ENCODE measurements at places on chromosomes 7 and 10.

DNA sequence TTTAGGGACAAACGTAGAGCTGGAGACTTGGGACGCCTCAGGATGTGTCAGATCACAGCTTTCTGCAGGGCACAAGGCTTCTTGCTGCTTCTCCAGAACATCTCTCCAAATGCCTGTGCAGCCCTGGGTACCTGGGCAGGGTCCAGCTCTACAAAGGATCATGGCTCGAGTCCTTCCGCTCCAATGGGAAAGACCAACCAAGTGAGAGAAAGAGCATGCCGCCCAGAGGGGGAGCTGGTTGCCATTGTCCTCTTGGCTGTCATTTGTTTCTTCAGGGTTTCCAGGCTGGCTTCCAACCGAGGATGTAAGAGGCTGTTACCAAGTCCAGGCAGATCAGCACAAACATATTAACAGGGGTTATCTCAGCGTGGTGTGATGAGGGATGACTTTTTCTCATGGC is 5.6 kb upstream of the LEP start:
- no peak for DNase-seq

- no peak for DNase-seq
Observed at GRCh38 chr7:44537442-44537841, 3.7 kb downstream of the NPC1L1 start.

GRCh38 chr7:104814671-104815400 is 199.2 kb upstream of the KMT2E start:
- no peak for DNase-seq

GRCh38 chr7:137668404-137668803 is 178.4 kb downstream of the DGKI start:
- no peak for DNase-seq

GRCh38 chr10:103818765-103819374 is 36.5 kb downstream of the SH3PXD2A start:
- no peak for DNase-seq

- DNase-seq = peak; percentile 74
Observed at GRCh38 chr7:29988424-29989256, 961 bp downstream of the SCRN1 start.

- DNase-seq = no peak
Observed at GRCh38 chr10:113423981-113424721, 128.7 kb upstream of the HABP2 start.

DNA sequence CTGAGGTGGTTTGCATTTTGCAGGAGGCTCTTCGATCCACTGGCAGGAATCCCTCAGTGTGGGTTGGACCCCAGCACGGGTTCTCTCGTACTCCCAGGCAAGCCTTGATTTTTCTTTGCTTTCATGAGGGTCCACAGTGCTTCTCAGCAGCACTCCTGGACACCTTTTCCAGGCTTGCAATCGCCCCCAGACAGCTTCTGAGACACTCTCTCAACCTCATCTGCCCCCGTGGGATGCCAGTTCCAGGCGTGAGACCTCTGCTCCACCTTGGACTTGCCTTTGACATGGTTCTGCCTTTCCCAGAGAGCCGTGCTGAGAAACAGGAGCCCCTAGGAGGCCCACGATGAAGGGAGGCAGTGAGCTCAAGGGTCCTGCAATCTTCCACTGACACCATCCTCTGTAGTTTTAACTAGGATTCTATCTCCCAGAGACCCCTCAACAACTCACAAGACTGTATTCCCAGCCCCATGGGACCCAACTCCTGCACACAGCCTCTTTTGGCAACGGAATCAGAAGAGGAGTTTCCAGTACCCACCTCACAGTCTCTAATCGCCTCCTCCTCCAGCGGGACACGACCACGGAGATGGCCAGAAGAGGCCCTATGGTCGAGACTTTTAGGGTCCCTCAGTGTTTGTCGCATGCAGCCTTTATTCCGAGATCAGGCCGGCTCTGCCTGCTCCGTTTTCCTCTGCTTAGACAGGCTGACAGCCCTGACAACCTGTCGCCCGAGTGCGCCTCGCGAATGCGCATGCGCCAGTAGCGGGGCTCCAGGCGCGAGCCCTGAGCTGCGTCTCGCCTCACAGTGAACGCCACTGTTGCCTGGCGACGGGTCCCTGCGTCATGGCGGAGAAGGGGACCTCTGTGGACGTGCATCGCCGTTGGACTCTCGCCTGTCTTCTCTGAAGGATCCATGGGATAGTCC is 26.0 kb upstream of the ZNF273 start:
- peak; percentile 73 for DNase-seq

DNA sequence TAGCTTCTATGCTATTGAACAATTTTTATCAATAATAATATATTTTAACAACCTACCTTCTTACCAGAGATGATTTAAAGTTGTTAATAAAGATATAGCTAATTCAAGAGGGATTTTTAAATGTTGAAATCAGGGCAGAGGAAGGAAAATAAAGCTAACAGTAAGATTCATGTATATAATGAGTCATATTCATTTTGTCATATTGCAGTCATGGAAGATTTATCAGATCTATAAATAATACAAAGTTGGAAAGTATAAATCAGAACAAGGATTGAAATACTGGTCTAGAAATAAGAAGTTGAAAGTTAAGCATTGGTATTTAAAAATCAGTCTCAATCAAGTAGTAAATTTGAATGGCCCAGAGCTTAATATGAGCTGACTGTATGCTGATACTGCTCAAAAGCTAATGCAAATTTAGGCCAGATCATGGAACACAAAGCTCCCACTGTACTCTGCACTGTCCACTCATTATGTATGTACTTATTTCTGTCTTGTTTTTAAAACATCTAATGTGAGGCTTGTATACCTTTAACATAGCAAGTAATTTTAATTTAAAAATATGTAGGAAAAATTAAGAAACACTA is 196.9 kb downstream of the ZEB1 start:
- DNase-seq = no peak

DNA sequence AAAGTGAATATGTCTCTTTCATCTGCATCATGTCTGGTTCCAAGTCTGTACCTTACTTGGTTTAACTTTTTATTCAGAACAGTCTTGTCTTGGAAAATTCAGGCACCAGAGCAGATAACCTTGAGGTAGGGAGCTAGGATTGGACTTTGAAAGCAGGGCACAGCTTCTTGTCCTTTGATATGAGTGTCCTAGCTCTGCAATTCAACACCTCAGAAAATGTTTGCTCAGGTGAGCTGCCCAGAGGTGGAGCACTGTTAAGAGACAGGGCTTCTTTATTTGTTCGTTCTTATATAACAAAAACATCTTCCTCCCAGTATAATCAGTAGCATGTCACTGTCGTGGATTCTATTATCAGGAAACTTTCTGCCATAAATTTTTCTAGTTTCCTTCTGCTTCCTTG is 118.3 kb downstream of the LRRC4 start:
- DNase-seq = no peak

- no peak for DNase-seq
Observed at GRCh38 chr7:100975371-100975821, 6.0 kb downstream of the MUC12 start.

GRCh38 chr7:103541947-103542346 is 95.9 kb upstream of the SLC26A5 start:
- no peak for DNase-seq

- peak; percentile 86 for DNase-seq
Observed at GRCh38 chr7:6317797-6318438, 45.5 kb upstream of the CYTH3 start.

DNA sequence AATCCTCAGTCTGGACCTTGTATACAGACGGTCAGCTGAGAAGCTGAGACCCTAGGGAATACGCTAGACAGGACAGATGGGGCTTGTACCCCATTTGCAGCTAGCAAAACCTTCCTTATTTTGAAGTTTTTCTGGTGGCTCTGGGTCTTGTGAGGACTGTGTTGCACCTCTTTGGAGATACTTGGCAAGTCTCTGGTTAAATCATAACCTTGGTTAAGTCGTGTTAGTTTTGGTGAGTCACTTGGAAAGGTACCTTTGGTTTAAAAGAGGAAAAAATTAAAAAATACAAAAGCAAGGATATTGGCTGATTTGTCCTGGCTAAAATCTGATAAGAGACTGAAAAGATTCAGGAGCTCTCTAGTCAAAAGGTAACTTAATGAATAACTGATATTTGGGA is 140.6 kb downstream of the COBL start:
- DNase-seq = no peak

DNA sequence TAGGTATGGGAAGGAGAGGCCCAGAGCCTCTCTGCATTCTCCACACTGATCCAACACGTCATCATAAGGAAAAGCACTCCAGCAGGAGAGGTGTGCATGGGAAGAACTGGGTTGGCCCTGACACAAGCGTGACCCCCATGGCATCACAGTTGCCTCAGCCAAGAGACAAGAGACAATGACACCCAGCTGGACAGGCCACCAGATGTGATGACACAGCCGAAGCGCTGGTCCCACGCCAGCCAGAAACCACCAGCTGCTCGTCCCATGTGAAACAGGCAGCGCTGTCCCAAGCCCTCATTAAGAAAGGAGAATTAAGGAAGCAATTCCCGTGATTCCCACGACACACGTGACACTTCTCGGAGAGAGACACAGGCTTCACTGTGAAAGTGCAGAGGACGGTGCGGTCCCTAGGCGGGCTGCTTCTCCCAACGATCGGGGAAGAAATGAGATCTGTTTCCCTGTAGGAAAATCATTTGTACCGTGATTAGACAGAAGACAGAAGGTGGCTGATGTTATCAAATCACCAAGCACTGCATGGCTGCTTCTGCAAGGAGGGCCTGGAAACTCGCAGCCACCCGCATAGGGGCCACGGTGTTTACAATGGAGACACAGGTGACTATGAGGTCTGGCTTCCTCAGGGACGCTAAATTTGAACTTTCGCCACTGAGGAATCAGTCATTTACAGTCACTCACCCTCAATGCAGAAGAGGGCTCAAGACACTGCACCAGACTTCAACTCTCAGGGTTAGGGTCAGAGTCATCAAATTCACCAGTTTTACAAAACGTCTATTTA is 74.5 kb downstream of the DIP2C start:
- DNase-seq = no peak

DNA sequence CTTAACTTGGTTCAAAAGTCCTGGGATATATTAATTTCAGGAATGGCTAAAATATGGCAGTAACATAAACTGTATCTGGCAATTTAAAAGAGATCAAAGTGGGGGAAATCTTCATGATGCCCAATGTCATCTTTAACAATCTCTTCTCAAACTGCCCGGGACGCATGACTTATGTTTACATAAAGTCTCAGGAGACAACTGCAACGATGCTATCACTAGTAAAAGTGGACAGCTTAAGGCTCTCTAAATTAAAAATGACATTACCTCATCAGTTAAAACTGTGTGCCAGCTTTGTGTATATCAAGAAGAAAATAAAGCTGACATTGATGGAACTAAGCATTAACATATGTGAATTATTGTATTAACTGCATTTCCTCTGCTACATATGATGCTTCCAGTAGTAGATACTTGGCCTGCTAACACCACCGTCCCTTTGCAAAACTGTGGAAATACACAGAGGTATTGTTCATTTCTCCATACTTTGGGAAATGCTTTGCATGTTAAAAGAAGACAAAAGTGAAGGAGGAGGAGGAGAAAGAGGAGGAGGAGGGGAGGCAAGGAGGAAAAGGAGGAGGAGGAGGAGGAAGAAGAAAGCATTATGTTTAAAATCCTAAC is 62.4 kb downstream of the NRP1 start:
- DNase-seq = no peak

- DNase-seq = no peak
Observed at GRCh38 chr10:114623661-114624294, 34.3 kb downstream of the ABLIM1 start.

GRCh38 chr10:124505279-124505678 is 43.7 kb downstream of the LHPP start:
- no peak for DNase-seq

DNA sequence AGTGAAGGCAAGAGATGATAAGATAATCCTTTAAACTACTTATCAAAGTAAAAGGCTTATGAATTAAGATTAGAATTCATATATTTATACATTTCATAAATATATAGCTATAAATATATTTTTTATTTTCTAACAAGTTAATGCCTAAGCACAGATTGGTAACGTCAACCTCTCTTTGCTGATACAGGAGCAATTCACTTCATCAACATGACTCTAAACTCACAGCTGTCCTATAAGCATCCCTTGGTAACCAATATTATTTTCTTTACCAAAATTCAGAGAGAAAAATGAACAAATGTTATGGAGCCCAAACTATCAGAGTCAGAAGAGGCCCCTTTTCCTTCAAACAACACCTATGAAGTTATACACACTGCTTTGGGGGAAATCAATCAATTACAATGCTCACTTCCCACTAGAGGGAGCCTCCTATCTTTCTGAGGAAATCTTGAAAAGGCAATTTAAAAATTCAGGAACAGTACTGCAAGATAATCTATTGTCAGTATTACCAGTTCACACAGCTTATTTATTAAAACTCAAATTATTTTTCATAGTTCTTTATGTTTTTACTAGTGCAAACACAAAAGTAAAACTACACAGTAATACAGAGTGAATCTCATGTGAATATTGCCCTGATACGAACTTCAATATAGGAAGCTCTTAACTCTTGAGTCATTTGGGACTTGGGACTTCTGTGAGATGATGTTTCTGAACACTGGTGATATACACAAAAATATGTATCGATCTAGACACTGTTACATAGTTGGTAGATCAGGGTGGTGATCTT is 51.0 kb upstream of the NOBOX start:
- no peak for DNase-seq

DNA sequence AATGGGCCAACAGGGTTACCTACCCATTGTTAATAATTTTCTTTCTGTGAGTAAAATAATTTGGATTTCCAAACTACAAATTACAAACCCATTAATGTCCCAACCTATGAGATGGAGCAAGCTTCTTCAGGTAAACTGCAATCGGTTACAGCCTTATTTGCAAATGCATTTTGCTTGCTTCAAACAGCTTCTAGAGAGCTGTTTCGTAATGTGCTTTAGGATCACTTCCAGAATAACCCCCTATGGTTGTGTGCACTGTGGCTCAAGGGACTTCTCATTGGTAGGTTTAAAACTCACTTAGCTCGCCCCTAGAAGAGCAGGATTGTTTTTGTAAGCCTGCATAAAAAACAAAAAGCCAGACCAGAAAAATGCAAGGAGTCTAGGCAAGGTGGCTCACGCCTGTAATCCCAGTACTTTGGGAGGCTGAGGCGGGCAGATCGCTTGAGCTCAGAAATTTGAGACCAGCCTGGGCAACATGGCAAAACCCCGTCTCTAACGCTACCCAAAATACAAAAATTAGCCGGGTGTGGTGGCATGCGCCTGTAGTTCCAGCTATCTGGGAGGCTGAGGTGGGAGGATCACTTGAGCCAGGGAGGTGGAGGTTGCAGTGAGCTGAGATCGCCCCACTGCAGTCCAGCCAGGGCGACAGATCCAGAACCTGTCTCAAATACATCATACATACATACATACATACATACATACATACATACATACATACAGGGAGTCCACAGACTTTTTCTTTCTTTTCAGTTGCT is 3.3 kb upstream of the MAP3K8 start:
- DNase-seq = no peak

GRCh38 chr10:51920672-51921071 is 221.3 kb upstream of the CSTF2T start:
- DNase-seq = no peak

GRCh38 chr10:129938460-129938859 is 25.6 kb downstream of the EBF3 start:
- DNase-seq = no peak

GRCh38 chr7:143362131-143363015 is at the start of gene FAM131B:
Gene FAM131B (minus strand): TSS chr7:143362713. CDS start chr7:143362603, 110 bp downstream.
- no peak for DNase-seq

All from coronary artery (tissue), 2 donors.